ENCODE measurements at places on chromosomes 5 and 9.

GRCh38 chr9:133713150-133713959 lies 24.8 kb downstream of the SARDH start:
- no peak for DNase-seq

DNA sequence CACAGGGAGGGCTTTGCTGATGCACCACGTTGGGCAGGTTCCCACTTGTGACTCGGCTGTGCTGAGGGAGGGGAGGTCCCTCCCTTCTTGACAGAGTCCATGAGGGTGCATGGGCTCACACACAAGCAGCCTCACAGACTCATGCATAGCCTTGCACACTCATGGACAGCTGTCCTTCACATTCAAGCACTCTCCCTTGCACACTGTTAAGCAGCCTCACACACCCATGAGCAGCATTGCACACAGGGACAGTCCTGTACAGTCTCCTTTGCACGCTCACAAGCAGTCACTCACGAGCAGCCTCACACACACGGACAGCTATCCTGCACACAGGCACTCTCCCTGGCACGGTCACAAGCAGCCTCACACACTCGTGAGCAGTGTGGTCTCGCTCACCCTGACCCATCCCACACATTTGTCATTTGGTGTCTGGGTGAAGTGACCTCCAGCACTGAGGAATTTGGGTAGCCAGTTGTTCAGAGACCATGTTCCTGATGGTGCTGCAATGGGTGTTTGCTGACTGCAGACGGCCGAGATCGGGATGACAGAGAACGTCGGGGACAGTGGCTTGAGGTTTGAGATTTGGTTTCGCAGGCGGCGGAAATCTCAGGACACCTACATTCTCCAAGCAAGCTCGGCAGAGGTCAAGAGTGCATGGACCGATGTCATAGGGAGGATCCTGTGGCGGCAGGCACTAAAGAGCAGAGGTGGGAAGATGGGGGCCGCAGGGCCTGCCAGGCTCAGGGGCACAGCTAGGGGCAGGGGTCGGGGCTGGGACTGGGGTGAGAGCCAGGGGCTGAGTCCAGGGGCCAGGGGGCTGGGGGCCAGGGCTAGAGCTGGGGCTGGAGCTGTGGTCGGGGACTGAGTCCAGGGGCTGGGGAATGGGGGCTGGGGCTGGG lies 17.7 kb upstream of the LRRC14B start:
- DNase-seq = no peak

DNA sequence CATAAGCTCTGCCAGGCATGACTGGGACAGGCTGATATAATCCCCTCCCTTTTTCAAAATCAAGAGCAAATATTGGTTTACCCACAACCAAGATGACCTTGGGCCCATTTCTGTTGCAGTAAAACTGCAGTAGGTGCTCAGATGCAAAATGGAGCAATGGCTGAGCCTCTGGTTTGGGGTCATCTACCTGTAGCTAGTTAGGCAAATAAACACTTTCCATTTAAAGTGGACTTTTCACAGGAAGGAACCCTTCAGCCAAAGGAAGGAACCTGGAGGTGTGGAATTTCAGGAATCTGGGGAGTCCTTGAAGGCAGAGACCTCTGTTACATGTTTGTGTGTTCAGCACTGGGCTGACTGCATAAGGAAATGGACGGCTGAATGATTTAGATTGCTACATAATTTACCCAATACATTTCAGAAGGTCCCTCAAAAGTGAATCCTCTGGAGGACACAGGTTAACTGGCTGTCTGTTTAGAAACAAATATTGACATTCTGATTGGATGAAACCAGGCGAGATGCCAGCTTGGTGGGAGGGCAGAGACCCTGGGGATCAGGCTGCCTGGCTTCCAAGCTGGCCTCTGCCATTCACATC lies 170.1 kb upstream of the ZNF618 start:
- DNase-seq = no peak

DNA sequence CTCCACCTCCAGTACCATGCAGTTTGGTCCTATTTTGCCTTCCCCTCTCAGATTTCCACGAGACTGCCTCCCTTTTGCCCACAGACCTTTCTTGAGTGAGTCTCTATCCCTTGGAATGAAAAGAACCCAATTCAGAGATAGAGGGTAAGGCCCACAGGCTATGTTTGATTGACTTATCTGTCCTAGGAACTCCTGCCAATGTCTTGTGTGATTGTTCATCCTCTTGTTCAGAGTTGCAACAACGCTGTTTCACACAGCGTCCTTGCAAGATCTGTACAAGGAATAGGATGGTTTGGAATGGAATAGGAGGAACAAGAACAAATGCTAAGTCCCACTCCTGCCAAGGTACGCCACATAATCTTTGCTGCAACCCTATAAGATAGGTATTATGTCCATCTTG lies 142.2 kb upstream of the ABCA1 start:
- no peak for DNase-seq

DNA sequence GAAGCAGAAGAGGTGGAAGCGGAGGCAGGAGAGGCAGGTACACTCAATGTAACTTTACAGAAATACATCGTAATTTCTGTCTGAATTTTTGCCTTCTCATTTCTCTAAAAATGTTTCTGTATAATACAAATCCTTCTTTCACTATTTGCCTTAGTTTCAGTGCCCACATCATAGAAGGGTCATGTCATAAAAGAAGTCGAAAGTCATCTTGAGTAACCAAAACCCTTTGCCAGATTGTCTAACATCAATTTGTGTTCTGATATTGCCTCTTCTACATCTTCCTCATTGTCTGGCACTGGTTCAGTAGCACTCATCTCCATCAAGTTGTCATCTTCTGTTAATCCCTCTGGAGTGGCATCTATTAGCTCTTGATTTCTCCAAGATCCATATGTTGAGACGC lies 6.2 kb upstream of the CYFIP2 start:
- no peak for DNase-seq

DNA sequence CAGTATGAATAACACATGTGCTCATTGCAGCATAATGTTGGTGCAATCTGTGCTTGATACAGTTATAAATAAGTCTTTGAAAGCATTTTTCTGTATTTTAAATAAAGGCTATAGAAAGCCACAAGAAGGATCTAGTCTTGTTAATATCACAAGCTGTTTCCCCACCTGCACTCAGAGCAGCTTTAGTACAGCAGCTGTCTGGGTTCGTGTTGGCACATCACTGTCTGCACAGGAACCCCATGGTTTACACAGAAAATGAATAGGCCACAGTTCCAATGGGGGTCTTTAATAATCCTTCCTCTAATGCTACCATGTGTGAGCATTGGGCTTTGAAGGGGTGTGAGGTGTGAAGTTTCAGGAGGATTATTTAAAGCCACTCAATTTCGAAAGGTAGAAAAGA lies 2269.7 kb downstream of the MAT2B start:
- DNase-seq = no peak

DNA sequence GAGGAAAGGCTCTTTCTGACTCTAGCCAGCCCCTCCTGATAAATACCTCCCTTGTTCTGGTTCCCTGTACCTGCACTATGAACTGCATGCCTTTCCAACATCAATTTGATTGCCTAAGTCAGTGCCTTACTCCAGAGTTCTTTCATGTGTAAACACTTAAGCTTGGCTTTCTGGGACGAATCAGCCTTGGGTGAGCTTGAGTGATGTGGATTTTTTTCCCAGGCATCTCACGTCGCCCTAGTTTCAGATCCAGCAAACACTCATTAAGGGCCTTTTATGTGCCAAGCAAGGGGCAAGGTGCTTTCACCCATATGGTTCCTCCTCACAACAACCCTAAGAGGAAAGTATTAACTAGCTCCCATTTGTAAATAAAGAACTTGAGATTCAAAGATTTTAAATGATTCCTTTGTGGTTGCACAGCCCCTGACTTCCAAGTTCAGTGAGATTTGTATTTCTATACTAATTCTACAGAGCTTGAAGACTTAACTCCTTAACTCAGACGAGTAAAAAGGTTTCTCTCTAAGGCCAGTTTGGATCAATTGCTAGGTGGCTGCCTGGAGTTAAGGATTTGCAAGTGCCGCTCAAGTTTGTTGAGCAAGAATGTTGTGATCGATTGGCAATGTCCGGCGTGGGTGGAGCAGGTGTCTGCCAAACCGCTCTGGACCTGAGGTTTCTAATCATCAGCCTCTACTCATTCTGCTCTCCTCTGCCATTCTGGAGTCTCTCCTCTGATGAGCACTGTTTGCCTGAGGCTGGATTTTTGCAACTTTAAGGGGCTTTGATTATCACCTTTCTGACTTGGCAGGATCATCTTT lies 20.2 kb upstream of the TJP2 start:
- no peak for DNase-seq

GRCh38 chr9:113808391-113809358 lies 67.4 kb upstream of the ZNF618 start:
- DNase-seq = no peak

GRCh38 chr5:50763846-50764245 lies 97.4 kb downstream of the PARP8 start:
- no peak for DNase-seq

GRCh38 chr5:170597872-170598271 lies 94.1 kb downstream of the KCNIP1 start:
- no peak for DNase-seq

- DNase-seq = no peak
These were observed 97.4 kb downstream of the GABBR2 start for GRCh38 chr9:98611319-98611718.

- DNase-seq = no peak
These were observed 50.6 kb downstream of the LNPEP start for GRCh38 chr5:96986450-96986849.

GRCh38 chr9:15286161-15286821 lies 20.7 kb downstream of the TTC39B start:
- DNase-seq = no peak

DNA sequence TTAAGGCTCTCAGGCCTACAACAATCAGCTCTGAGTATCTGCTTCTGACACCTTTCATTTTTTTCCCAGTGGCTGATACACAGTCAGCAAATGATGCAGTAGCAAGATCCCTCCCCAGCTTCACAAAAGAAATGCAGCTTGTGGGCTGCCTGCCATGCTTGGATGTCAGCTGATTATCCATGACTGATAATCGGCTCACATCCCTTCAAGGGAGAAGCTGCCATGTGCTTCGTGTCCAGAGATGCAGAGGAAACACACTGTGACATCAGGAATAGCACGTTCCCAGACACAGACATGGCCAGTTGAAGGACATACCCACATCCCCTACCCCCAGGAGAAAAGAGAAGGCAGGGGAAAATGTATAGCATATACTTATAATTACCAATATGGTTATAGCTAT lies 27.9 kb downstream of the TMEM215 start:
- DNase-seq = no peak

DNA sequence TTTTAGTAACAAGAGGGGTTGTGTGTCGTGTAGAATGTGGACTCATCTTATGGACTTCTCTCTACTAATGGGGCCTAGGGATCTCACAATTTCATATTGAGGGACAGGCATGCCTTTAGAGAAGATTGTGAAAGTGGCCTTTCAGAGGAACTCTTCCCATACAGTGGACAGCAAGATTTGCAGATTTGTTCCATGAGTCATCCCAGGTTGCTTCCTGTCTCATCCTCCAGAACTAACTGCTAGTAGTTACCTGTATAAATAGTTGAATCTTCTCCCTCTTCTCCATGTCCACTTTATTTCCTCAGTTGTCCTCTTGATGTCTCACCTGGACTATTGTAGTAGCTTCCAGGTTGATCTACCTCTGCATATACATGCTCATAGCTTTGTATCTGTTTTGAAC lies 997.5 kb upstream of the CTNND2 start:
- no peak for DNase-seq

DNA sequence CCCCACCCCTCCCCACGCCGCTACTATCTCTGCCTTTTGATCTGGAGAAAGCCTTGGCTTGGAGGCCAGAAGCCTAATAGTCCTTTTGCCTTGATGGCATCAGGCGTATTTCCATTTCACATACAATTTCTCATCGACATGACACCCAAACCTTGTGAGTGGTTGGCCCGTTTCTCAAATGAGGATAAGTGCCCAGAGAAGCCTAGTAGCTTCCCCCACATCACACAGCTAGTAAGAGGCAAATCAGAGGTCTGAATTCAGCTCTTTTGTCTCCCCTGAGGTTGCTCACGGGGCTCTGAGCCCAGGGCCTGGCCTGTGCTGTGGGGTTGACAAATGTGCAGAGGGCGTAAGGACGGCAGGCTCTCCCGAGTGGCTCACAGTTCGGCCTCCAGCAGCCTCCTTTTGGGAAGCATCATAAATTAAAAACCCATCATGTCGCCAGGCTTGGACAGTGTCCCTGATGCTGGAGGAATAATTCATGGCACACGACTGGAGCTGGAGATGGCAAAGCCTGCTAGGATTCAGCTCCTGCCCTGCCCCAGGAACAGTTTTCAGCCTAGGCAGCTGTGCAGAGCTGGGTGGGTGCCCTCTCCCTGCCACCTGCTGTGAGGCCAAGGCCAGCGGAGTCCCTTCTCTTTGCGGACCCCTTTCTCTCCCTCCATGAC lies 263.8 kb downstream of the NSG2 start:
- no peak for DNase-seq

DNA sequence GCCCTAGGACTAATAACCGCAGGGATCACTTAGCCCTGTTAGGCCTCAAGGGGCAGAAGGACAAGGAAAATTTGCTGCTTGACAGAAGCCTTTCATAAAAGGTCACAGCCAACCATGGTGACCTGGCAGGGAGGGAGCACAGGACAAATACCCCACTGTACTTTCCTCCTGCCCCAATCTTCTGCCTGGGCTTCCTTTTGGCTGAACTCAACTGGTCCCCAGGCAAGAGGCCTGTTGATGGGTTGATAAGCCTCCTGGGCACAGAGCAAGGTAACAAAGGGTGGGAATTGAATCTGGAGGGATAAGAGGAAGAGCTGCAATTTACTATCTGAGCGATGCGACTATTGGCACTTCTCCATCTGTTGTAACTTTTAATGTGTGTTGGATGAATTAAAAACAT lies 392.9 kb downstream of the RASEF start:
- no peak for DNase-seq

DNA sequence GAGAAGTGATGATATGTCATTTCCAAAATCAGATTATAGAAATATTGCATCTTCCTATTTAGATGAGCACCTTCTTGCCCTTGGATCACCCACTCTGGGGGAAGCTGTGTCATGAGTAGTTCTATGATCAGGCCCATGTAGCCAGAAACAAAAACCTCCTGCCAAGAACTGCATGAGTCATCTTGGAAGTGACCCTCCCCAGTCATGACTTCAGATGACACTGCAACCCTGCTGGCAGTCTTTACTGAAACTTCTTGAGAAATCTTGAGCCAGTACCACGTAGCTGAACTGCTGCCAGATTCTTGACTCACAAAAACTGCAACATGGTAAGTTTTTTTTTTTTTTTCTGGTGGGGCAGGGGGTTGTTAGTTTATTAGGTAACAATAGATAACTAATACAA lies 439.6 kb upstream of the PTGER4 start:
- peak; percentile 66 for DNase-seq

- no peak for DNase-seq
These were observed 16.4 kb upstream of the PPP2R2B start for GRCh38 chr5:146894753-146895521.
